ENCODE measurements at places on chromosomes 11 and 22. TPM values are rescaled to one million over a fixed set of nuclear protein-coding genes. Genes with fewer than 3 reads are reported as not detected.

GRCh38 chr22:49324527-49325491 lies 502.9 kb downstream of the BRD1 start:
- DNase-seq = no peak

DNA sequence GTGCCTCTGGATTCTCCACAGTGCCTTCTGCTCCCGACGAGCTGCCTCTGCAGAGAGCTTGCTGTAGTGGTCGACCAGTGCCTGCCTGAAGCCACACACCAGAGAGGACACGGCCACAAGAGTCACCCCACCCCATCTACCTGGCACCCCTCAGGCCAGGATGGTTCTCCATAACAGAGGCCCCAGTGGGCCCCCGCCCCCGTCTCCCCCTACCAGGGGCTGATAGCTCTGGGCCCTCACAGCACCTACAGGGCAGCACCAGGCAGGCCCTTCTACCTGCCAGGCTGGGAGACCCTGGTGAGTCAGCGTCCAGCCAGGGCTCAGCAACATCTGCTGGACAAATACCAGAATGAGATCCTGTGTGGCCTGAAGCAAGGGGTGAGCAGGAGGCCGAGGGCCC lies 21.7 kb downstream of the SELENOO start:
- no peak for DNase-seq

DNA sequence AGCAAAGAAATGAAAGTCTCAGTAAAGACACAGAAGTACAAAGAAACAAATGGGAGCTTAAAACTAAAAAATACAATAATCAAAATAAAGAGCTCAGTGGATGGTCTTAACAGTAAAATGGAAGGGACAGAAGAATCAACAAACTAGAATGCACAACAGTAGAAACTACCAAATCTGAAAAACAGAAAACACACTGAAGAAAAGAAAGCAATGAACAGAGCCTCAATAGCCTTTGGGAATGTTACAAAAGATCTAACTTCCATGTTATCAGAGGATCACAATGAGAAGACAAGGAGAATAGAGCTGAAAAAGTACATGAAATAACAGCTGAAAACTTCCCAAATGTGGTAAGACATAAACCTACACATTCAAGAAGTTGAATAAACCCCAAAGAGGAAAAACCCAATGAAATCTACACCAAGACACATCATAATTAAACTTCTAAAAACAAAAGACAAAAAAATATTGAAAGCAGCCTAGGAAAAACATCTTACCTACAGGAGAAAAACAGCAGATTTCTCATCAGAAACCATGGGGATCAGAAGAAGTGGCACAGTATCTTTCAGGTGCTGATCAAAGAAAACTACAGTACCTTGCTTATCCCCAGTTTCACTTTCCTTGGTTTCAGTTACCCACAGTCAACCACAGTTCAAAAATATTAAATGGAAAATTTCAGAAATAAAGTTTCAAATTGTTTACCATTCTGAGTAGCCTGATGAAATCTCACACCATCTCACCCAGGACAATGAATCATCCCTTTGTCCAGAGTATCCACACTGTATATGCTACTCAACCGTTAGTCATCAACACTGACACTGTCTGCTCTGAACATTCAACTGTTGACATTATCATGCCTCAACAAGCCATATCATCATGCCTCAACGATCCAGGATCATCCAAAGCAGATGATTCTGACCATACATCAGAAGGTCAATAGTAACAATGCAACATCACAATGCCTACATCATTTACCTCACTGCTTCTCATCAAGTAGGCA lies 22.2 kb downstream of the RRAS2 start:
- DNase-seq = peak; percentile 84

DNA sequence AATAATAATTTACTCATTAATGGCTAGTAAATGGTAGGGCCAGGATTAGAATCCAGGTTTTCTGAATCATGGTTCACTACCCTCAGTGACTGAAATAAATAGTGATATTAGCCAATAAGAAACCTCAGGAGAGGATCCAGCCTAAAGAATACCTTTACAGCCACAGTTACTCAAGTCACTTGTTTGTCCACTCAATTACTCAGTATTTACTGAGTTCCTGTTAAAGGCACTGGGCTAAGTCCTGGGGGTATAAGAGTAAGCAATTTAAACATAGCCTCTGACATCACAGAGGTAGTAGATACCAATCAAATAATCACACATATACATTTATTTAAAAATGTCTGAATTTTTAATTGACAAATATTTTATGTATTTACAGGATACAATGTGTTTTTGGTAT lies 56.8 kb upstream of the GAB2 start:
- no peak for DNase-seq

DNA sequence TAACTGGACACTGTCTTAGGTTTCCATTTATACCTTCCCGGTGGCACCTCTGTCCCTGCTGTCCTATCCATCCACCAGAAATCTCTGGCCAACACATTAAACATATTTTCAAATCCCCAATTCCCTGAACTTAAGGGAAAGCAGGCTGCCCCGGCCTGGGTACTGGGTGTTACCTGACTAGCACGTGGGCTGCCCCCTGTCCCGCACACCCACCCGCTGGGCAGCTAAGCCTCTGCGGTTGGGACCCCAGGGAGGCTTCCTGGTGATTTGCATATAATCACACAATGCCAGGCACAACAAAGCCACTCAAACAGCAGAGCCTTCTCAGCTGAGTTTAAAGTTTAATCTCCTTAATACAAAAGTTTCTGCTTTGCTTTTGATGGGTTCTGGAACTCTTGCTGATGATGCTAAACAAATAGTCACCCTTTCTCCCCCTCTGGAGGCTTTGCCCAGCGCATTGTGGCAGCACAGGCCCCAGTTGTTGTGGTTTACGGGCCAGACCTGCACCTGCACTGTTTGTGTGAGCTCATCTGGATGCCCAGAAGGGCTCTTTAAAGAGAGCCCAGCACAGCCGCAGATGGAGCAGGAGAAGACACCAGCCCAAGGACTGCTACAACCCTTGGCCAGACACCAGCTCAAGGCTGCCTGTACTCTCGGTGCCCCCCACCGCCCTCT lies 59.9 kb upstream of the POU2AF1 start:
- no peak for DNase-seq

The MIAT gene
- 3.0 TPM for total RNA-seq

The MRGPRX1 gene
- not detected for total RNA-seq
